ENCODE measurements at places on chromosomes 3 and 15. TPM values are rescaled to one million over a fixed set of nuclear protein-coding genes. Genes with fewer than 3 reads are reported as not detected.
A peak's percentile ranks its signal among the peaks of the same experiment; 100 is the strongest.

Gene SOX2
- total RNA-seq, result 584 TPM

Gene DPPA2
- 1.2 TPM for total RNA-seq

GRCh38 chr3:65777050-65777449 lies 261.7 kb downstream of the MAGI1 start:
- no peak for DNase-seq
- H3K4me3 ChIP-seq, result no peak overlapping the region
- H3K27ac ChIP-seq, result no peak overlapping the region
- peaks cover 9% of the 10 kb centered on the region for H3K4me1 ChIP-seq
- H3K27me3 ChIP-seq, result no peaks in the 10 kb centered on the region

GRCh38 chr3:87673132-87673531 lies 385.7 kb downstream of the CGGBP1 start:
- no peak for DNase-seq
- no peak overlapping the region for H3K4me3 ChIP-seq
- H3K27me3 ChIP-seq, result no peaks in the 10 kb centered on the region
- no peak overlapping the region for H3K27ac ChIP-seq

DNA sequence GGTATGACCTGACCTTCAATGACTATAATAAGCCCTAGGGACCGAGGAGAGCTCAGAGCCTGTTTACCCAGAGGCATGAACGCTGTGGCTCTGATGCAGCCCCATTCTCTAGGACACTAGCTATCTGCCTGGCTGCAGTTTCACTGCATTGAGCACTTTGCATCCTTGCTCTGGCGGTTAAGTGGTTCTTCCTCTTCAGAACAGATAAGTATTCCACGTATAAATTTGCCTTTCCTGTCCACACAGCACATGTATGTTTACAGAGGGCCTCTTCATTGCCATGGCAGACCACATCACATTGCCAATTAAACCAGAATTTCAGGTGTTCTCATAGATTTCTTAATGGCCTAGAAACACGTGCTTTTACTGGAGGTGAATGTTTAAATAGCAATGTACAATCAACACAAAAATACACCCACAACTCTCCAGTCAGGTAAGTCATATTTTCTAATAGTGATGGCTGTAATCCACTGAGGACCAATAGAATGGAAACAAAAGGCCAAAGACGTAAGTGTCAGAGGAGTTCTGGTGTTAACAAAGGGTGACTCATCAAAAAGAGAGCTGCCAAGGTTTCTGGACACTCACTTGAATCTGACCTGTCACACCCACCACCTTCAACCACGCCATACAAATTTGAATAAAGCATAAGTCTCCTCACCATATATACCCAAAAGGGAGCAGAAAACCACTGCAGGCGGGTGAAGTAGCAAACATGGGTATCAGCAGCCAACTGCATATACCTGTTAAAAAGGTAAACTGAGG lies 553.4 kb downstream of the OCA2 start:
- no peaks in the 10 kb centered on the region for H3K27me3 ChIP-seq
- no peak for DNase-seq
- no peak overlapping the region for H3K4me3 ChIP-seq
- H3K36me3 ChIP-seq, result no peaks in the 10 kb centered on the region

DNA sequence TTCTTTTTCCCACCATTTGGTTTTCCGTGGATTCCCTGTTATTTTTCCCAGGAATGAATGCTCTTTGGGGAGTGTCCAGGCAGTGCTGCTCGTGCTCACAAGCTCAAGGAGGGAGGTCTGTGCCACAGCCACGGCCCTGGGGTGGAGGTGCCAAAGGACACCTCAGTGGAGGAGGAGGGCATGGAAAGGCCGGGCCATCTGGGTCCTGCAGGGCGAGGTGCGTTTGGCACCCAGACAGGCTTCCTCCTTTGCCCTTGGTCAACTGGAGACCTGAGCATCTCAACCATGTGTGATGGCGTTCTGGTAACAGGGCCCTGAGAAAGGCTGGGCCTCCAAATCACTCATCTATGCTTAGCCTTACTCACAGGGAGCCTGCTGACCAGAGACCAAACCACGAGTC lies 25.4 kb downstream of the KY start:
- no peak overlapping the region for H3K4me3 ChIP-seq
- no peaks in the 10 kb centered on the region for H3K36me3 ChIP-seq
- no peak overlapping the region for H3K27ac ChIP-seq
- H3K27me3 ChIP-seq, result no peaks in the 10 kb centered on the region

DNA sequence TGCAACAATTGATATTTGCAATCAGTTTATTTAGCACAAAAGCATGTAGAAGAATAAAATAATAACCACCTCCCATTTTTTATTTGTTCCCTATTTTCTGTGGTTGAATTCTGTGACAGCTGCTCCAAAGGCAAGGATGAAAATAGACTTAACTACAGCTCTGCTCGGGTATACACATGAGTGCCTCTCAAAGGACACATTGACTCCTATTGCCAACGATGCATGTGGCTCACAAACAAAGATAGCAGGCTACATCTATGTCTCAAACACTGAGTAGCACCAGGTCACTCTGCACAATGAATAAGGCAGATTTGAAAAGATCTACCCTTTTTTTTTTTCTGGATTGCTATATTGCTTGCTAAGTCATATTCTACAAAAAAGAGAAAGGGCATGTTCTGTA lies 612.9 kb downstream of the ROBO1 start:
- H3K27me3 ChIP-seq, result no peaks in the 10 kb centered on the region
- H3K4me3 ChIP-seq, result no peak overlapping the region
- H3K4me1 ChIP-seq, result peaks cover 22% of the 10 kb centered on the region
- peak; percentile 67 for DNase-seq

- no peaks in the 10 kb centered on the region for H3K36me3 ChIP-seq
- H3K27me3 ChIP-seq, result peaks cover 39% of the 10 kb centered on the region
- no peaks in the 10 kb centered on the region for H3K4me1 ChIP-seq
These were observed 4.5 kb downstream of the THRB start for GRCh38 chr3:24490151-24490550.

DNA sequence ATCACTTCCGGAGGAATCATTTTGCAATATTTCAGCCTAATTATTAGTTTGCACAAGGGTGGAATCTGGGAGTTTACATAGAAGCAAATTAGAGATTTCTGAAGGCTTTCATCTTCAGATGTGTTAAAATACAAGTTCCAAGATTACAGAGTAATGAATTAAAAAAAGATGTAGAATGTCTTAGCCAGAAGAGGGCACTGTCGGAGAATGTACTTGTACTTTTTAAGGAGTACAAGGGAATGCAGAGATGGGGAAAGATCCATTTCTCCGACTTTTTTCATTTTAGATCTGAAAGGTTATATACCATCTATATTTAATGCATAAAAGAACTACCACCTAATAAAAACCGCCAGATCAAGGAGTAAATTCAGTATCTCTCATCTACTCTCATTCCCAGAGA lies 43.1 kb upstream of the WDR5B start:
- peak; percentile 52 for DNase-seq
- no peak overlapping the region for H3K4me3 ChIP-seq
- H3K4me1 ChIP-seq, result no peaks in the 10 kb centered on the region
- H3K27me3 ChIP-seq, result no peaks in the 10 kb centered on the region
- H3K36me3 ChIP-seq, result peaks cover 31% of the 10 kb centered on the region
- no peak overlapping the region for H3K27ac ChIP-seq

DNA sequence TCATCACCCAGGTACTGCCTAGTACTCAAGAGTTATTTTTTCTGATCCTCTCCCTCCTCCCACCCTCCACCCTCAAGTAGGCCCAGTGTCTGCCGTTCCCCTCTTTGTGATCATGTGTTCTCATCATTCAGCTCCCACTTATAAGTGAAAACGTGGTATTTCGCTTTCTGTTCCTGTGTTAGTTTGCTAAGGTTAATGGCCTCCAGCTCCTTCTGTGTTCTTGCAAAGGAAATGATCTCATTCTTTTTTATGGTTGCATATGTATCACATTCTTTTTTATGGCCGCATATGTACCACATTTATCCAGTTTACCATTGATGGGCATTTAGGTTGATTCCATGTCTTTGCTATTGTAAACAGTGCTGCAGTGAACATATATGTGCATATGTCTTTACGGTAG lies 8.2 kb upstream of the GANC start:
- H3K27me3 ChIP-seq, result no peaks in the 10 kb centered on the region
- no peak for DNase-seq
- no peaks in the 10 kb centered on the region for H3K4me1 ChIP-seq
- peaks cover 32% of the 10 kb centered on the region for H3K36me3 ChIP-seq
- H3K27ac ChIP-seq, result no peak overlapping the region
- H3K4me3 ChIP-seq, result no peak overlapping the region

All from neural progenitor cell (in vitro differentiated cells).